Mesothelial cell of epicardium (in vitro differentiated cells): ENCODE measurements at places on chromosomes 2 and 18.
A peak's percentile ranks its signal among the peaks of the same experiment; 100 is the strongest.

DNA sequence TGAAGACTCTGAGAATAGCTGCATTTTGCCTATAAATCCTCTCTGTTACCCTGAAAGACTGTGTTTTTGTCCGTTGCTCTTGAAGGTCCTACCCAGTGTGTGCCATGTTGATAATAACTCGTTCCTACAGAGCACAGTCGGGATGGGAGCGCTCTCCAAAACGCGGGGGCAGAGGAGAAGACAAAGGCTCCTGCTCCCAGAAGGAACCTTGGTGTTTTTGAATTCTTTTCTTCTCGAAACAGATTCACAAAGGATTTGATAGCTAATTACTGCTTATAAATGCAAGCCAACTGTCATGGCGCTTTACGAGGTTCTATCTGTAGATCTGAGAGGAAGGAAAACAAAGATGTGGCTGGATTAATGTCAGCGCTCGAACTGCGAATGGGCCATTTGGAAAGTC lies 19.3 kb upstream of the HDAC4 start:
- no peak overlapping the region for H3K4me3 ChIP-seq
- H3K4me1 ChIP-seq: no peaks in the 10 kb centered on the region
- H3K27ac ChIP-seq: no peak overlapping the region
- no peak for DNase-seq

DNA sequence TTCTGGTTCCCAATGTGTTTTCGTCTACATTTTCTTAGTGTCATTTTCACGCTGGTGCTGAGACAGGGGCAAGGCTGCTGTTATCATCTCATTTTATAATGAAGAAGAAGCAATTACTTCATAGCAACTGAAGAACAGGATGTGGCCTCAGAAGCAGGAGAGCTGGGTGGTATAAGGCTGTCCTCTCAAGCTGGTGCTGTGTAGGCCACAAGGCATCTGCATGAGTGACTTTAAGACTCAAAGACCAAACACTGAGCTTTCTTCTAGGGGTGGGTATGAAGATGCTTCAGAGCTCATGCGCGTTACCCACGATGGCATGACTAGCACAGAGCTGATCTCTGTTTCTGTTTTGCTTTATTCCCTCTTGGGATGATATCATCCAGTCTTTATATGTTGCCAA lies 7.3 kb downstream of the IL36G start:
- H3K4me3 ChIP-seq: no peak overlapping the region
- no peak for DNase-seq
- no peak overlapping the region for H3K27ac ChIP-seq
- H3K4me1 ChIP-seq: no peaks in the 10 kb centered on the region

DNA sequence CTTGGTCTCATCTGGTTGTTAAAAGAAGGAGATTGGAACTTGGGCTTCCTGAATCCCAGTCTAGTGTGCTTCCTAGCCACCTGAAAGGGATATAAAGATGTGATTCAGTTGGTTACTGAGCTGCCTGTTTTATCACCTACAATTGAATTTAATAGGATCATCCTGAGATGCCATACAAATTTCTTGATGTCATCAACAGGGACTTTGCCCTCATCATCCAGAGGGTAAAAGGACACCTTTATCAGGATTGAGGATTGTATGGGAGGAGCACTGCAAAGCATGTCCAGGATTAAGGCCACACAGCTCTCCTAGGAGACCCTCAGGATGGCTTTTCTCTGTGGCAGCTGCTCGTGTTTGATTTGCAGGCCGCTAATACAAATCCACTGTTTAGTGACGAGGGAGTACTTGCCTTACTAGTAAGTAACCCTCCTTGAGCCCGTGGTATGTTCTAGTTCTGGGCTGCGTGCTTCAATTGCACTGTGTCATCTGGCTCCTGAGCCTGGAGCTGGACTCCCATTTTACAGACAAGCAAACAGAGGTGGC lies 28.6 kb downstream of the SH3RF3 start:
- H3K27me3 ChIP-seq: peaks cover 31% of the 10 kb centered on the region
- H3K4me3 ChIP-seq: no peak overlapping the region
- no peak for DNase-seq
- H3K36me3 ChIP-seq: no peaks in the 10 kb centered on the region
- no peak overlapping the region for H3K27ac ChIP-seq
- peaks cover 3% of the 10 kb centered on the region for H3K4me1 ChIP-seq

DNA sequence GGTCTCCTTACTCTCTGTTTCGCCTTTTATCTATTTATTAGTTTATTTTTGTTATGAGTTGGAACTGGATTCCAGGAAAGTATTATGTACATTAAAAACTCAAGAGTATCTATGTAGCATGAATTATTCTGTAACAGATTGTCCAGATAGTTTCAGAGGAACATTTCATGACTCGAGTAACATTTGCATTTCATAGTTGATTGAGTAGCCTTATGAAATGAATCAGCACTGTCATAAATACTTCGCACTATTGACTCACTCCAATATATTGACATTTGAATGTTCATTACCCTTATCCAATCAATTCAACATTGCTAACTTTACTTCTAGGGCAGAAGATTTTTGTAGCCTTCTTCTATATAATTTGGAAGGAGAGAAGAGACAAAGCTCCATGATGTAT lies 11.3 kb upstream of the VRK2 start:
- H3K27ac ChIP-seq: no peak overlapping the region
- no peaks in the 10 kb centered on the region for H3K27me3 ChIP-seq
- no peaks in the 10 kb centered on the region for H3K4me1 ChIP-seq
- H3K36me3 ChIP-seq: peaks cover 5% of the 10 kb centered on the region
- no peak overlapping the region for H3K4me3 ChIP-seq

- H3K27me3 ChIP-seq: peaks cover 5% of the 10 kb centered on the region
- H3K4me1 ChIP-seq: peaks cover 19% of the 10 kb centered on the region
- no peak overlapping the region for H3K27ac ChIP-seq
- no peak overlapping the region for H3K4me3 ChIP-seq
Observed at GRCh38 chr2:191051825-191052778, 38.1 kb upstream of the STAT1 start.

DNA sequence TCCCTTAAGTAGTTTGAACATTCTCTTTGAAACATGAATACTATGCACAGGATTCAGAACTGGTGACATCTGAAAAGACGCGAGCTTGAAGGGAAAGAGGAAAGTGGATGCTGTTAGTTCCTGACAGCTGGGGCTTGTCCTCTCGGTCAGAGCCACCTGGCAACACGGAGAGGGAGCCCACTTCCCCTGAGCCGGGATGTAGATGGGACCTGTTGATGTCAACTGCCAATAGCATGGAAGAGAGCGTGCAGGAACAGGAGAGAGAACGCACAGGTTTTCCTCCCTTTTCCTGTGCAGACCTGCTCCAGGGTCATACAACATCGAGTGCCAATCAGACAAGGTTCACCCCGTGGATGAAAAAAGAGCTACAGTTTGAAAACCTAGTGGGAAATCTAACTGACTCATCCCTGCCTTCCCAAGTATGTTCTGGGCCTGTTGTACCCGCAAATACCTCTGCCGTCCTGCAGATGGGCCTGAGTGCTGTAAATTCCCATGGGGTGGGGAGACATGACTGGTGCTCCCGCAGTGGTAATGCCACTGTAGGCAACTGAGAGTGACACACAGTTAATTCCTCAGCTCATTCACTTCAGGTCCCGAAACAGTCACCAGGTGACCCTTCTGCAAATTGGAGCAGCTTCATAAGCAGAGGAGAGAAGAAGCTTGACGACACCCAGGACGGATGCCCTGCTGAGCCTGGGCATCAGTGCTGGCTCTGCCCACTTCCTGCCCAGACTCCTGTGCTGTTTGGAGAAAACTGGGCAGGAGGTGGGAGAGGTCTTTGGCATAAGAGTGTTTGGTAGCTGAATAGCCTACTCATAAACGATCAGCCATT lies 13.9 kb upstream of the MBP start:
- H3K36me3 ChIP-seq: peaks cover 6% of the 10 kb centered on the region
- DNase-seq: peak; percentile 20
- peaks cover 11% of the 10 kb centered on the region for H3K4me1 ChIP-seq
- H3K4me3 ChIP-seq: no peak overlapping the region

DNA sequence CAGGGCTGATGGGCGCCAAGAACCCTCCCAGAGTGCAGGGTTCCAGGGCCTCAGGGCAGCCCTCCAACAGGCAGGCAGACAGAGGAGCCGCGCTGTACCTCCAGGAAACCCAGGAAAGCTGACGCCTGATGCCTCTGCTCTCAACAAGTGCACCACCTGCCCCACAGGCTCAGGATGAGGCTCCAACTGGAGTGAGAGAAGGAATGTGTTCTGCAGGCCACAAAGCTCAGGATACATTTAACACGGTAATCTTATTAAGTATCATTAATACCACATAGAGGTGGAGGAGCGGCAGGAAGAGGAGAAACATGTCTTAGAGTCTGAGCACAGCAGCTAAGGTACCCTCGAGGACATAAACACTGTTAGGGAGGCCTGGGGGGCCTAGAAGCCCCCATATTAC lies 155.9 kb upstream of the CAPN13 start:
- no peak overlapping the region for H3K4me3 ChIP-seq
- peaks cover 6% of the 10 kb centered on the region for H3K27me3 ChIP-seq
- peaks cover 12% of the 10 kb centered on the region for H3K4me1 ChIP-seq
- no peaks in the 10 kb centered on the region for H3K36me3 ChIP-seq

DNA sequence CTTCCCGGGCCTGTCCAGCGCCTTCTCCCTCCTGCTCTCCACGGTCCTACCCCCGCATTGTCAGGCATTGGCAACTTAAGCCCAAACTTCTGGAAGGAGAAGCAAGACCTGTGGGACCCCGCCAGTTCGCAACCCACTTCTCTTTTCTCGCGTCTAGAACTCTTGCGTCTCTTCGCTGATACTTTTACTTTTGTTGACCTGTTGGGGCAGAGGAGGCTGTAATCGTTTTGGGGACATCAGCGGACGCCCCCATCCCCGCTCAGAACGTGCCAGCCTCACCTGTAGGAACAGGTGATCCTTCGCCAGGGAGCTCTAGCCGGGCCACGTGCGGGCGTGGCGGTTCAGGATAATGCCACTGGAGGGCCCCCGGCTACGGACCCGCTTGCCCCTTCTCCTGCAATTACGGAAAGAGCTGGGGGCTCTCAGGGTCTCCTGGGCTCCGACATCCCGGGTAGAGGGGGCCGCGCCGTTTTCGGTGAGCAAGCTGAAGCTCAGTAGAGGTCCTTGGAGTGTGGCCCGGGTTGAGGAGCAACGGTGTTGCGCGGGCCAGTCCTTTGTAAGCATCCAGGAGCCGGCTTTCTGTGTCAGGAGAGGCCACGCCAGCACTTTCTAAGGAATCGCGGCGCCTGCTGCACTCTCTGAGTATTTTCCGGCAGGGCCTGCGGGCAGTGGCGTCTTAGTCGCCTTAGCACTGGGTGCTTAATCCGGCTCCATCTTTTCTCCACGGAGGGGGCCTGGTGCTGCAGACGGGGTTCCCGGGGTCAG lies 1.6 kb downstream of the MTCL1 start:
- peak overlapping the region; percentile 94 for H3K4me3 ChIP-seq
- peaks cover 18% of the 10 kb centered on the region for H3K4me1 ChIP-seq
- H3K27me3 ChIP-seq: peaks cover 29% of the 10 kb centered on the region
- DNase-seq: peak; percentile 54

- DNase-seq: no peak
- no peak overlapping the region for H3K4me3 ChIP-seq
- H3K27ac ChIP-seq: no peak overlapping the region
Observed at GRCh38 chr2:19675856-19676460, 225.8 kb downstream of the TTC32 start.

GRCh38 chr2:71846669-71847291 lies 300.9 kb downstream of the CYP26B1 start:
- H3K36me3 ChIP-seq: no peaks in the 10 kb centered on the region

DNA sequence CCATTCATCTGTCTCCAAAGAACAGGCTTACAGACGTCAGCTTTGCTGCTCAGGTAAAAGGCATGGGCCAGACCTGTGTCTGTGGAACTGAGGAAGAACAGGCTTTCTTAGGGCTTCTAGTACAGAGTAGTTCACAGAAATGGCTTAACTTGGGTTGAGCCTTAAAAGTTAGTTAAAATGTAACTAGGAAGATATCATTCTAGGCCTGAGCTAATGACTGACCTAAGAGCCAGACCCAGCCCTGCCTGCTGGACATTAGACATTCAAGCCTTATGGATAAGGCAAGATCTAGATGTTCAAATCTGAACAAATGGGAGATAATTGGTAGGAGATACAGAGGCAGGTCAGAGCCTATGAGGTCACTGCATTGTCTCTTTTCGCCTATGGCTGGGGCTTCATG lies 73.9 kb upstream of the SLC14A2 start:
- H3K27me3 ChIP-seq: no peaks in the 10 kb centered on the region
- H3K4me3 ChIP-seq: no peak overlapping the region
- H3K27ac ChIP-seq: peak overlapping the region; percentile 11
- H3K36me3 ChIP-seq: peaks cover 3% of the 10 kb centered on the region
- H3K4me1 ChIP-seq: peaks cover 17% of the 10 kb centered on the region
- DNase-seq: no peak

DNA sequence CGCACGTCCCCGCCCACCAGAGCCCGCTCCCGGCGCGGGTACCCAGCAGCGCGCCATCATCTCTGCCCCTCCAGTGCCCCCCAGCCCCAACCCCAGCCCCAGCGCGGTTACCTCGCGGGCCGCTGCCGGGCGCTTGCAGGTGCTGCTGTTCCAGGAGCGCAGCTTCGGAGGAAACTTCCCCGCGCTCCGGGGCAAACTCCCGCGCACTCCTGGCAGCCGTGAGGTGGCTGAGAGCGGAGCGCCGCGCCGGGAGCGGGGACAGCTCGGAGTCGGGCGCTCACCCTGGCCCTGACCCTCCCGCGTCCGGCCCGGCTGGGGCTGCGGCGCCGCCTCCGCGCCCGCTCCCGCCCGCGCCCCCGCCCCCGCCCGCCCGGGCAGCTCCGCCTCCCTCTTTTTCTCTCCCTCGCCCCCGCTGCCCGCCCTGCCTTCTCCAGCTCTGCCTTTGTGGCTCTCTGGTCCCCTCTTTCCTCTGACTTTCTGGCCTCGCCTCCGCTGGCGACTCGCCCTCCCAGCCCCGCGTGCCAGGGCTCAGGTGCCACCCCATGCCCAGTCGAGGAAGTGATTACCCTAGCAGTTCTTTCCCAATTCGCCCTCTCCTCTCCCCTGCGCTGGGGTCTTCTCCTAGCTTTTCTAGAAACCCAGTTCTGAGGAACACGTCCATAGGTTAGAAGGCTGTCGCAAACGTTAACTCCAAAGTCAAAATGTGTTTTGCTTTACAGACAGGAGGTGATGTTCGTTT lies at the start of gene CHST9:
TSS of gene CHST9 (minus strand) at position 284 of the 739 bp plus-strand sequence. CDS start 42,499 bp downstream, outside the sequence.
- H3K27ac ChIP-seq: peak within 1 kb of the TSS; percentile 34
- H3K27me3 ChIP-seq: peaks cover 53% of the 10 kb centered on the region
- no peaks in the 10 kb centered on the region for H3K36me3 ChIP-seq

DNA sequence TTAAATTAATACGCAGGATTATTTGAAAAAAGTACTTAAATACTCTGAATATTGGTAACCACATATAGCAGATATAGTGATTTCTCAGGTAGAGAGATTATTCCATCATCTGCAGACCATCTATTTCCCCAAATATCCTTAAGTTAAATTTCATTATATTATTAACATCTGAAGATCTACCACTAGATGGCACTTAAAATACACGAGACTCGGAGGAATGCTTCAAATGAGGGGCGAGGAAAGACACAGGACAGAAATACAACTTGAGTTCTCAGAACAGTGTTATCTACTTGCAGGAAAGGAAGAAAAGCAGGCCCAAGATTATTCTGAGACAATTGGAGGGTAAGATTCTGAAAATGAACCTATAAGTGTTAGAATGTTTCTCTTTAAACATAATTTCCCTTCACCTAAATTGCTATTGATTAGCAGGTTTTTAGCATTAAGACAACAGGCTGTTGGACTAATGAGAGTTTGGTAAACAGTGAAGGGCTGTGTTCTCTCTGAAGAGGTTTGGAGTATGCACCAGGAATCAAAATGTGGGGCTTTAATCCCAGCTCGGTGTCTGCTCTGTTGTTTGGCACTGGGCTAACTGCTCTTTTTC lies 76.9 kb upstream of the GCFC2 start:
- H3K27ac ChIP-seq: no peak overlapping the region
- H3K27me3 ChIP-seq: peaks cover 3% of the 10 kb centered on the region
- peaks cover 26% of the 10 kb centered on the region for H3K4me1 ChIP-seq
